ENCODE measurements at places on chromosomes 5 and 9.

DNA sequence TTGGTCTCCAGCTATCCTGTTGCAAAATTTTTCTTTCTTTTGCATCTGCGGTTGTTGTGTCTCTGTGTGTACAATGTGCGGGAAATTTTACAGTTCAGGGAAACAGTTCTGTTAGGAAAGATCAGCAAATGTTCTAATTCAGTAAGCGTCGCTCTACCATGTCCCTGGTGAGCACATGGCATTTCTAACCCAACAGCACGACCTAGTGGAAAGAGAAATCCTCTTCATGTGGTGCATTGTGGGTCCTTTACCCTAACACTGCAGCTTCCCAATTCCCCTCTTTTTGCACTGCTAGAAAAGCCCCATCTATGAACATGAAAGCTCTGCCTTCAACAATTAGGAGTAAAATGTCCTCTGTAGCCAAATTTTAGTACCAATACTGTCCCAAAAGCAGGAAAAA lies 974.2 kb upstream of the CDH9 start:
- no peak for DNase-seq

GRCh38 chr5:40503439-40503838 lies 176.3 kb upstream of the PTGER4 start:
- no peak for DNase-seq

- no peak for DNase-seq
Measured at GRCh38 chr5:96297867-96298266, 135.2 kb downstream of the PCSK1 start.

DNA sequence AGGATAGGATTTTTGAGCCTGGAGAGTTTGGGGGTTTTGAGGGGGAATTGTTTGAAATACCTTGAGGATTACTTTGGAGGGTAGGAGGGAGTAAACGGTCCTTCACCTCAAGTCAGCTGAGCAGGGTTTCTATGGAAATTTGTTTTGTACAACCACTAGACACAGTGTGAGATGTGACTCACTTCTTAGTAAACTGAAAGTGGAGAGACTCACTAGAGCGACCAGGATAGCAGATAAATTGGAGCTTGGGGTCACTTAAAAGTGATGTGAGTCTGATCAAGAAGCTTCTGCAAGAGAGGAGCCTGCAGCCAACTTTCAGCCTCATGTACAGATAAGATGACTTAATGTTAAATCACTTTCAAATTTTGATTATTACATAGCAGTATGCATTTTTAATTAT lies 1945.9 kb upstream of the NUDT12 start:
- no peak for DNase-seq

GRCh38 chr9:123455187-123455586 lies 99.2 kb downstream of the CRB2 start:
- no peak for DNase-seq

GRCh38 chr9:85547599-85547998 lies 194.2 kb downstream of the AGTPBP1 start:
- no peak for DNase-seq

DNA sequence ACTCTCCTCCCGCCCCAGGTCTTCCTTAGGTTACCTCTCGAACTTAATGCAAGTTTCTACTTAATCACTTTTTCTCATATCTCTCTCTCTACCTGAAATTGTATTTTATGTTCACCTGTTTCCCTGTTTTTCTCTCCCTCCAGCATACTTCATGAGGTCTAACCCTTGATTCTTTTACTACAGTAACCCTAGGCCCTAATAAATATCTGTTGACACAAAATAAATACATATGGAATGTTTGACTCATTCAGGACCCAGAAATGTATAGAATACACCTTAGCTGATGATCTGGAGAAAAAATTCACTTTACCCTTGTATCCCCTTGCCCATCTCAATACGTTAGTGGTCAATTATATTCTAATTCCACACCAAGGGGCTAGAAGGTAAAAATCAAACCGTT lies 250.9 kb upstream of the PTGER4 start:
- no peak for DNase-seq

DNA sequence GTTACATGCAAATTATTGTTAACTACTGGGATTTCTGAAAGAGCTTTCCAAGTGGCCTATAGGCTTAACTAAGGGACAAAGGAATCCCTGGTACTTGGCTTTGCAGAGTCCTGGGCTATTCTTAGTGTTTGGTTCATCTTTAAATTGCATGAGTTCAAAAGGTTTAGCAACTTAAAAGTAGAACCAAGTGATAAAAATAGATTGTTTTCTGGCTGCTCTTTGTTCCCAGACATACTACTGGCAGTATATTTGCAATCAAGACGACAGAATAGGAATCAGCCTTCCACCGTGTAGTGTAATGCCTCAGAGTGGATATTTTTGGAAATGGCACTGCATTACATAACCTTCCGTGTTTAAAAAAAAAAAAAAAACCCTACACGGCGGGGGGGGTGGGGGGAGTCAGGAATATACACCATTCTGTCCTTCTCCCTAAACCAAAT lies 1.0 kb downstream of the NREP start:
- no peak for DNase-seq

GRCh38 chr5:117327511-117327910 lies 752.9 kb upstream of the SEMA6A start:
- no peak for DNase-seq

DNA sequence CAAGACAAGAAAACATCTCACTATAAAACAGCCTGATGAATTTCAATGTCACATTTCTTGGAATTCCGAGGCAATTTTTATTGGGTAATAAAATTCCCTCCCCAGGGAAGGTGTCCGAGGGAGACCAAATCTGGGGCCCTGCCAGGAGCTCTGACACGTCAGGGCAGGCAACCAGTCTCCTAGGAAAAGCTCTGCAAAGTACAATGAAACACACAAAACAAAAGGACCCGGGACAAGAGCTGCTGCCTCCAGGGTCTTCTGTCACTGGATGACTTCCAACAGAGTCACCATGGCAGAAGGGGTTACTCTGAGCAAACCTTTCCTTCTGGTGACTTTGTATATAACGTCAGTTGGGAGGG lies 50.8 kb downstream of the SAXO1 start:
- DNase-seq, result no peak

- no peak for DNase-seq
Measured at GRCh38 chr5:159017786-159018185, 81.9 kb downstream of the EBF1 start.

- DNase-seq, result no peak
Measured at GRCh38 chr9:125690679-125691078, 16.3 kb downstream of the MAPKAP1 start.

All from esophagus squamous epithelium (tissue), 5 donors.